SK-N-SH (cell line): ENCODE measurements at places on chromosomes 16 and 17.
A peak's percentile ranks its signal among the peaks of the same experiment; 100 is the strongest.

- DNase-seq: peak; percentile 98
Observed at GRCh38 chr16:2673066-2673999, 9.0 kb upstream of the KCTD5 start.

DNA sequence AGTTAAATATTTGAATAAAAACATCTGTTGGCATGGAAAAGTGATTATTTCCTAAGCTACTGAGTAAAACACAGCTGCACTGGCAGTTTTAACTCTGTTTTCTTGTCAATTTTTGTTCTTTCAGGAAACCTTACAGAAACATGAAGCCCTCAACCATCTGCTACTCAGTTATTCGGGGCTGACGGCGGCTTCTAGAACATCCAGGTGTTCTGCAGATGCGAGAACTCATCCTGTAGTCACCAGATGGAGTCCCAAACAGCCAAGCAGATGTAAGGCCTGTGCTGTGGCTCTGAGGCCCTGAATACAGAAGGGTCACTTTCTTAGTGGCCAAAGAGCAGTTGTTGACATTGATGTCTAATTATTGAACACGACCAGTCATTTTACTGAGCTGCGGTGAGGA is 15.5 kb downstream of the ARSG start:
- DNase-seq: no peak

- DNase-seq: no peak
Observed at GRCh38 chr16:2664574-2664982, 17.7 kb upstream of the KCTD5 start.

GRCh38 chr16:86573646-86574508 is 4.5 kb upstream of the FOXL1 start:
- no peak for DNase-seq

DNA sequence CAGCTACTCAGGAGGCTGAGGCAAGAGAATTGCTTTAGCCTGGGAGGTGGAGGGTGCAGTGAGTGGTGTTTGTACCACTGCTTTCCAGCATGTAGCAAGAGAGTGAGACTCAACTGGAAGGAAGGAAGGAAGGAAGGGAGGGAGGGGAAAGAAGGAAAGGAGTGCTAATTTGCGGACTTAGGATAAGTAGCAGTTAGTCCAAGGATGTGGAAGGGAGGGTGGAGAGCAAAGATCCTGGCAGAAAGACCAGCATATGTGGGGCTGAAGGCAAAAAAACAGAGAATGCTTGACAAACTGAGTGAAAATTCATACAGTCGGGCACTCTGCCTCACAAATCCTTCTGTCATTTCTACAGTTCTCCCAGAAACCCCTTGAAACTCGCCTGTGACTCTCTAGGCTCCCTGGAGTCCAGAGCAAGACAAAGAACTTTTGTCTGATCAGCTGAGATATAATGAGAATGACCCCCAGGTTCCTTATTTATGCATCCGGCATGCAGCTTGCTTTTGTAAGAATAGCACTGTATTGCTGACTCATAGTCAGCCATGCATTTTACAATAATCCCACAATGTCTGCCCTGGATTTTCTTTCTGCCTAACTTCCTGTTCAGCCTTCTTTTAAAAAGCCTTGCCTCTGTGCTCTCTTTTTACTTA is 31.5 kb downstream of the CDK5RAP3 start:
- DNase-seq: no peak

DNA sequence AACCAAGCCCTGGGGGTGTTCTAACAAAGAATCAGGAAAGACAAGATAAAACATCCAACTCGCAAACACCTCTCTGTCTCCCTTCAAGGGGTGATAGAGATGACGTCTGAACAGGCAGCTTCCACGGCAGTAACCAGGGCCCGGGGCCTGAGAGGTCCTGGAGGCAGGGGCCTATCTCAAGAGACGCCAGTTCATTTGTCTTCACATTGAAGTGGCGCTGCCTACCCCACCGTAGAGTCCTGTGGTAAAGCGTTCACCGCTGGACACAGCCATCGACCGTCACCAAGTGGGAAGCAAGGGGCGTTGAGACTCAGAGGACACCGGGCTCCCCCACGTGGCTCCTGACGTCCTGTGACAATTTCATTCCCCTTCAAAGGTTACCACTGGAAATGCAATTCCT is 21.4 kb downstream of the UTS2R start:
- no peak for DNase-seq

- no peak for DNase-seq
Observed at GRCh38 chr16:57315416-57315815, 30.9 kb upstream of the PLLP start.

- peak; percentile 100 for DNase-seq
Observed at GRCh38 chr17:42744806-42745617, at the start of gene EZH1. TSS of gene EZH1 (minus strand) at chr17:42745040. CDS start at chr17:42728941, 16,099 bp downstream.

DNA sequence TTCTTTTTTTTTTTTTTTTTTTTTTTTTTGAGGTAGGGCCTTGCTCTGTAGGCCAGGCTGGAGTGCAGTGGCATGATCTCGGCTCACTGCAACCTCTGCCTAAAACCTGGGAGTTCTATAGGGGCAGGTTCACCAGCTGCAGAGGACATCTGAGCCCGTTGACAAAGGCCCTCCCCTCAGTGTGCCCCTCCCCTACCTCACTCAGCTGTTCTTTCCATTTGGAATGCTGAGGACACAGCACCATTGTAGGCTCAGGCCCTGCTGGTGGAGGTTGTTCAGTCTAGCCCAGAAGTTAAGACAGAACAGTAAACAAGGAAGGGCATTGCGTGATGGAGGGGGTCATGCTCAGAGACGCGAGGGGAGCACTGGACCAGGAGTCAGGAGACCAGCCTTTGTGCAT is 21.8 kb upstream of the KIF19 start:
- no peak for DNase-seq
